ENCODE measurements at places on chromosomes 4 and X.

DNA sequence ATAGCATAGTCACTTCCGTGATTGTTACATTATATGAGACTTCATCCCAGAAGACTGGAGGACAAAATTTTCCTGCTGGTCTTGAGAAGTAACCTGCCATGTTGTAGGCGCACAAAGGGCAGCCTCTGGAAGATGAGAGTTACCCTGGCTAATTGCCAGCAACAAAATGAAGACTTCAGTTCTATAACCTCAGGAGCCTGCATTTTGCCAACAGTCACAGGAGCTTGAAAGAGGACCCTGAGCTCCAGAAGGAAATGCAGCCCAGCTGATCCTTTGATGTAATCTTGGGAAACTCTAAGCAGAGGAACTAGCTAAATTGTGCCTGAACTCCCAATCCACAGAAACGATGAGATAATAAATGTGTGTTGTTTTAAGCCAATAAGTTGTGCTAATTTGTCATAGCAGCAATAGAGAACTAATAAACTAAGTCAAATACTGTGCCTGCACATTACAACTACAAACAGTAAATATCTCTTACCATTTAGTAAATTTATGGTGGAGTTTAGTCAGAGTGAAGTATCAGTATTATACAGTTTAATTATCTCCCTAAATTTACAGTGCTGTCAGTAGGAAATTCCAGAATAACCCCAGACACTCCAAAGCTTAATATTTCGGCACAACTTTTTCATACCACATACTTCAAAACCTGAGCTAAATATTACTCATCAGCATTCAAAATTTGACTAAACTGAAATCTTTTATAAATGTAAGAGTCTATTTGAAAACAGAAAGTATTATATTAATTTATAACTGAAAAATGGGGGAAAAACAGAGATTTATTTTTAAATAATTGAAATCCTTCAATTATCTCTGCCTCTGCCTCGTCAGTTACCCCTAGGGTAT, 90.1 kb upstream of the MAPK10 start:
- no peak for DNase-seq

DNA sequence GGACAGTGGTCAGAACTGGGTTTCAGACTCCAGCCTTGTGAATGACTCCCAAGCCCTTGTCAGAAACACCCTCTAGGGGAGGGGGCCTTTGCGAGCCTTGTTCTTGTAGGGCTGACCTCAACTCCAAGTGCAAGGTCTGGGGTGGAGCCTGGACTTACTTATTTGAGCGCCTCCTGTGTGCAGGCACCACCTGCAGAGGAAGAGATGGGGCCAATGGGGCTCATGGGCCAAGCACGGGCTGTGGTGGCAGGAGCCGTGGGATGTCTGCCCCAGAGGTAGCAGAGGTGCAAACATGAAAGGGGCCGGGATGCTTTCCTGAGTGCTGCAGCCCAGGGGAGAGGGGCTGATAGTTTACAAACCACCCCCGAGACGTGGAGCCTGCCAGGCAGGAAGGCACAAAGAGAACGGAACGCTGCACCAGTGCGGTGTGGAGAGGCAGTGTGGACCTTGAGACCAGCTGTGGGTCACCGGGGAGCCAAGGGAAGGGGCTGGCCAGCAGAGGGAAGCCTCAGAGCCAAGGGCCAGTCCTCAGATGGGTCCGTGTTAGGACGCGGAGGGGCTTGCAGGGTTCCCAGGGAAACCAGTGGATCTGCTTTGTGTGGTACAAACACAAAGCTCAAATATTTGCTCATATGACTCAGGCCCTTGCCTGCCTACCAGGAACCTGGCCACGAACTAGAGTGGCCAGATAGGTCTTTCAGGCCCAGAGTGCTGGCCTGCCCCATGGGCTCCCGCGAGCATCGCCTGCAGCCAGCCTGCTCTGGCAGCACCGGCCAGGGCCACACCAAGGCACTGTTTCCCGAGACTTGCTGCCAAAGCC, 8.7 kb upstream of the TADA2B start:
- DNase-seq, result no peak

DNA sequence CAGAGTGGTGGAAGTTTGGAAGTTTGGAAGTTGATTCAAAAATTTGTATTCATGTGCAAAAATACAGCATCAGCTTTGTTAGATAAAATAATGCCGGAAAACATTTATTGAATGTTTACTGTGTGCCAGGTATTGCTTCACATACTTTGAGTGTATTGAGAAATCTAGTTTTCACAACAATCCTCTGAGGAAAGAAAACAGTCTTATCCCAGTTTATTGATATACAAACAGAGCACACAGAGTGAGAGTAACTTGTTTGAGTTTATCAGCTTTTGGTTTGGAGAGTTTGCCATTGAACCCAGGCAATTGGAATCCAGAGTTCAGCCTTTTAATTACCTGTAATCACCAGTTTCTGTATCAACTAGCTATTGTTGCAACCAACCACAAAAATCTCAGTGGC, 127.2 kb upstream of the RPS6KA3 start:
- DNase-seq, result no peak

GRCh38 chr4:24835696-24836095, 40.3 kb downstream of the SOD3 start:
- DNase-seq, result no peak

- no peak for DNase-seq
Measured at GRCh38 chr4:815464-816146, 10.3 kb downstream of the CPLX1 start.

DNA sequence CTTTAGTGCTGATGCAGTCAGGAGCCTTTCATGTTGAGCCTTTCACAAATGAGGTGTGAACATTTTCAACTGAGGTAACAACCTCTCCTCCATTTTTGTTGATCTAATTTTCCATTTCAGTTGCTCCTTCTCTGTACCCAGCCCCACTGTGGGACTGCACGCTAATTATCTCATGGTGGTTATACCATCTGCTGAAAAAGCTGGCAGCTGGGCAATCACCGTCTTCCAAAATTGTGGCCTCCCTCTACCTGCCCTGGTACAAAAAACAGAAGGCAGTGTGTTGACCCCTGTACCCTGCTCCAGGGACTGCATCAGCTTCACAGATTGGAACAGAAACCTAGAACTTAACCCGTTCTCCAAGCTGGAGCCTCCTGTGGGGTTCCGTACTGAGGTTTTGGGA, 72.4 kb upstream of the LONRF3 start:
- no peak for DNase-seq
